ENCODE measurements at places on chromosomes 3 and 15. TPM values are rescaled to one million over a fixed set of nuclear protein-coding genes. Genes with fewer than 3 reads are reported as not detected.

DNA sequence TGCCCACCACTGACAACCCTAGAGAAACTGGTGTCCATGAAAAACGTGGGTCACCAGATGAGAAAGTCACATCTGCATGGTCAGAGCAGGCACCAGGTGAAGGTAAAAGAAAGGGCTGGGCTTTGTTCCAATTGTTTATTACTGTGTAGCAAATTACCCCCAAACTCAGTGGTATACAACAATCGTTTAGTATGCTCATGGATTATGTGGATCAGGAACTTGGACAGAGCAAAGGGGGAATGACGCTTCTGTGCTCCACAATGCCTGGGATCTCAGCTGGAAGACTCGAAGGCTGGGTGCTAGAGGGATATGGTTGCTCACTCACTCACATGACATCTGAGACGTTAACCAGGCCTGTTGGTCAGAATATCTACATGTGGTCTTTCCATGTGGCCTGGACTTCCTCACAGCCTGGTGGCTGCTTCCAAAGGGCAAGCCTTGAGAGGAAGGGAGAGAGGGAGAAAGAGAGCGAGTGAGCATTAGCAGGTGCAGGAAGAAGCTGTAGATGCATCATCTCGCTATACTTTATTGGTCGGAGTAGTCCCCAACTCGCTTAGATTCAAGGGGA, 44.9 kb downstream of the LPP start:
- no peak for DNase-seq

DNA sequence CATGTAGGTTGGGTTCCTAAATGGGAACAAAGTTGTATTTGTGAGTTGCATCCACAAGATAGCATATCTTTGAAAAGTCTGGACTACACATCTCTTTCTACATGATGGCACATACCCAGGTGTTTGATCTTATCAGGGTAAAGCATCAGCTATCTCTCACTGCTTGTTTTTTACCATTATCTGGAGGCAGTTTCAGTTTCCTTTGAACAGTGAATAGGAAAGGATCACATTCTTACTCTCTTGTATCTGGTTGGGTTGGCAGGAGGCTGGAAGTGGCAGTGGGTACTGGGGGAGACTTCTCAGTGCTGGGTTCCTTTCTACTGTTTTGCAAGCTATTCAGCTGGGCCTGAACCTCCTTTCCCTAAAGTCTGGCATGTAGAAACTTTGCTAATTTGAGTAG, 4.1 kb downstream of the CEMIP start:
- no peak for DNase-seq

DNA sequence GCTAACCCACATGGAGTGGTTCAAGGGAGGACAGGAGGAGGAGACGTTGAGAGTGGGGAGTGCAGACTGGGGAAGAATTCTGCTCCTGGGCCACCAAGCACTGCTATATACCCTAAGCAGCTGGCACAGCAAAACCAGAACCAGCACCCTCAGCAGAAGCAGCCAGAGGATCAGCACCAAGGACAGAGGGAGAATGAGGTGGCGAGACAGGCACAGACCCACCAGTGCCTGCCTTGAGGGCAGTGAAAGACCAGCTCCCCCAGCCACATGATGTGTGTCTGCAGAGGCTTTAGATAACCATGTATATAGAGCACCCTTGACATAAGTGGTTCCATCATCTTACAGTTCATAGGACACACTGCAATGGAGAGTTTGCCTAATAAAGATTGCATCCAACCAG, 319.0 kb downstream of the GABRB3 start:
- DNase-seq, result no peak

- no peak for DNase-seq
Measured at GRCh38 chr3:149198611-149199010, 23.0 kb downstream of the CP start.

GHSR gene
- total RNA-seq, result not detected

DNA sequence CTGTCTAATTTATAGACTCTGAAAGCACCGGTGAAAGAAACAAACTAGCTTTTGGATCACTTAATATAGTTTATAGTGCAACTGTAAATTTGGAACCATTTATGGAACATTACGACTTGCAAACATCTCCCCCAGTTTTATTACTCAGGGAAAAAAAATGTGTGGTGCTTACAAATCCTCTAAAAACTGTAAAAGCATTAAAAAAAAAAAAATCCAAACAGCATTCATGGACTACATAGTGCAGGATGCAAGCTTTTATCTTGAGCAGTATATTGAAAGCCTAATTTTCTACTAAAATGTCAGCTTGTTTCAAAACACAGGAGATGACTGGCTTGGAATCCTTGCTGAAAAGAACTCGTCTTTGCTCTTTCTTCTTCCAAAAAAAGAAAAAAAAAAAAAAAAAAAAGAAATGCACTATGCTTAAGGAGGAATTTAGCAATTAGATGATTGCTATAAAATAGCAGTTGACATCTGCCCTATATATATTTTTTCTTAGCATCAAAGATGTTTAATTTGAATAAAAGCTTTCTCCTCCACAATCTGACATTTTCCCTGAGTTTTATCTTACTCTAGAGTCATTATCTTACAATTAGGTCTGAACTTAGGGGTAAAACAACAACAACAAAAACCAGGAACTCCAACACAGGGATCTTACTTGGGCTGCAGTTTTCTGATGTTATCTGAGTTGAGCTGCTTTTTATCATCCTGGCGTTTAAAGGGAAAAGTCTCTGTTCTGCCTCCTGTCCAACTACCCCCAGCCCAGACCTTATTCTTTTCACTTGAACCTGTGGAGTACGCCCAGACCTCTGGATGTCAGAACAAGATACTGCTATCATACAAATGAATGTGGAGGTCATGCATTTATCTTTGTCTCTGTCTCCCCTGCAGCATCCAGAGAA, 62.6 kb upstream of the PDZRN3 start:
- no peak for DNase-seq

HHATL gene
- not detected for total RNA-seq

- peak; percentile 82 for DNase-seq
Measured at GRCh38 chr3:158105710-158106253, 438 bp downstream of the SHOX2 start.

GRCh38 chr15:92009162-92009561, 155.7 kb downstream of the SLCO3A1 start:
- DNase-seq, result no peak

CPA3 gene
- 20.5 TPM for total RNA-seq

GRCh38 chr3:71585887-71586809, 2.6 kb upstream of the FOXP1 start:
- no peak for DNase-seq

DNA sequence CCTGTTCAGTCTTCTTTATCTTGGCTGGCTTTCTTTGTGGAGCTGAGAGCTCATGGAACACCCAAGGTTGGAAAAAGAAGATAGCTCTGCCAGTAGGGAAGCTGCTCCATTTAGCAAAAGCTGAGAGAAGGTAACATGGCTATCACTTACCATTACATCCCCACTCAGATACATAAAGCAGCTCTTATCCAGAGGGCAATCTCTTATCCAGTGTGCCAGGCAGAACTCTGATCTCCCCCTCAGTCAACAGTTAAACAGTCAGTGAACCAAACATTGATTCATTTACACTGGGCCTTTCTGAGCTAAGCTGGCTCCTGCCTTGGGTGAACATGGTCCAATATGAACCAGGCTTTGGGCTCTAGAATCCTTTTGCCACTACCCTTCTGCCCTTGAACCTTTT, 624.2 kb downstream of the NTRK3 start:
- DNase-seq, result no peak

GRCh38 chr15:45129651-45130129, at the start of the genes DUOX1 and DUOXA1:
TSS of gene DUOX1 (plus strand) at chr15:45129994. CDS start at chr15:45131967, 1,973 bp downstream.
TSS of gene DUOXA1 (minus strand) at chr15:45129879. CDS start at chr15:45123014, 6,865 bp downstream.
- peak; percentile 80 for DNase-seq

GRCh38 chr15:45790325-45790943, 155.6 kb downstream of the SQOR start:
- DNase-seq, result no peak

- no peak for DNase-seq
Measured at GRCh38 chr3:13972679-13973379, 93.0 kb upstream of the WNT7A start.

GRCh38 chr15:90002428-90002844, 1.3 kb downstream of the ZNF710 start:
- peak; percentile 81 for DNase-seq

GRCh38 chr3:12058408-12058807, 54.2 kb downstream of the SYN2 start:
- DNase-seq, result no peak

GRCh38 chr3:59565125-59565524, 515.3 kb upstream of the CFAP20DC start:
- no peak for DNase-seq

GRCh38 chr3:15557511-15557946, 36.0 kb upstream of the COLQ start:
- no peak for DNase-seq

DNA sequence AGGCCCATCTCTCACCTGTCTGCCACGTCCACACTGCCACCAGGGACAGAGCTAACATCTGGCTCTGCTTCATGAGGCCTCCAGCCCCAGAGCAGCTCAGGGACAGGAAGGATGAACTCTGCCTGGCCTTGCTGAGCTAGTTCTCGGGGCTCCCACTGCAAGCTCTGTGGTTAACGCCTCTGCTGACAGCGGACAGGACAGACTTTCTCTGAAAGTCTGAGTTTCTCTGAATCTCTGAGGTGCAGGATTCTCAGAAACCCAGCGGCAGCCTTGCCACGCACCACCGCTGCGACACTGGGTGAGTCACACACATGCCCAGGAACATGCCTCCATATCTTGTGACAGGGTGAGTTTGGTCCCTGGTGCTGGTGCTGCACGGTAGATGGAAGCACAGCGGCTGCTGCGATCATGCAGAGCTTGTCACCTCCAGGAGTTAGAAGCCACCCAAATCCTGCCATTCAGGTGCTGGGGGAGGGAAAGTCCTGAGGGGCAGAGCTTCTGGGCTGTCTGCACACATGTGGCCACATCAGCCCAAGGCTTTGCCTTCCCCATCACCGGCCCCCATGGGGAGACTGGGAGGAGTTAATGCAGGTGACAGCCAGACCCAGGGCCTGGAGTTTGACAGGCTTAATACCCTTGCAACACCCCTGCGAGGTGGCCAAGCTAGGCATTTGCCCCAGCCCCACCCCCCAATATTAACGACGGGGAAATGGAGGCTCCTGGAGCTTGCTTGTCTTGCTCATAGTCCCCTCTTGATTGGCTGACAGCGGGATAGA, 267.0 kb downstream of the PLCL2 start:
- no peak for DNase-seq

CPLX3 gene
- not detected for total RNA-seq

- DNase-seq, result no peak
Measured at GRCh38 chr15:96585484-96586386, 255.2 kb downstream of the NR2F2 start.

PLA2G4E gene
- not detected for total RNA-seq

CHRNB4 gene
- not detected for total RNA-seq

DPPA2 gene
- not detected for total RNA-seq

GRCh38 chr3:123261666-123262065, 59.9 kb downstream of the SEC22A start:
- no peak for DNase-seq

ATP6V1A gene
- total RNA-seq, result 42.7 TPM

- no peak for DNase-seq
Measured at GRCh38 chr3:140061211-140061610, 126.2 kb downstream of the CLSTN2 start.

NR1I2 gene
- total RNA-seq, result 0.12 TPM

CP gene
- total RNA-seq, result 36.2 TPM

PRICKLE2 gene
- total RNA-seq, result 42.1 TPM

DNA sequence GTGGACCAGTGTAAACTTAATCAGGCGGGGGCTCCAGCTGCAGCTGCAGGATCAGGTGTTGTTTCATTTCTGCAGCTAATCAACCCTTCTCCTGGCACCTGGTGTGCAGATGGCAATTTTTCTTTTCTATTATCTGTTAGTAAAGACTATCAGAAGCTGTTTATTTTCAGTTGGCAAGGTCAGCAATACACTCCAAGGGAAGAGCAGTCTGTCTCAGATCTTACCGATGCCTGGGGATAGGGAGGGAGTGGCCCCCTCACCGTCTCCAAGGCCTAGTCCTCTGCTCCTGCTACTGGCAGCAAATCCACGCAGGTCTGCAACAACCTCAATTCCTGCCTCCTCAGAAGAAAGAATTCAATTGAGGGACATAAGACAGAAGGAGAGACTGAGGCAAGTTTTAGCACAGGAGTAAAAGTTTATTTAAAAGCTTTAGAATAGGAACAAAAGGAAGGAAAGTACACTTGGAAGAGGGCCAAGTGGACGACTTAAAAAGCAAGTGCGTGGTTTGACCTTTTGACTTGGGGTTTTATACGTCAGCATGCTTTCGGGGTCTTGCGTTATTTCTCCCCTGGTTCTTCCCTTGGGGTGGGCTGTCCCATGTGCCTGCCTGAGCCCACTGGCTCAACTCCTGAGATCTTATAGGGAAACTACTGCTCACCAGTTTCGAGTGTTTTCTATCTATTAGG, 9.2 kb downstream of the CCRL2 start:
- DNase-seq, result no peak

DNA sequence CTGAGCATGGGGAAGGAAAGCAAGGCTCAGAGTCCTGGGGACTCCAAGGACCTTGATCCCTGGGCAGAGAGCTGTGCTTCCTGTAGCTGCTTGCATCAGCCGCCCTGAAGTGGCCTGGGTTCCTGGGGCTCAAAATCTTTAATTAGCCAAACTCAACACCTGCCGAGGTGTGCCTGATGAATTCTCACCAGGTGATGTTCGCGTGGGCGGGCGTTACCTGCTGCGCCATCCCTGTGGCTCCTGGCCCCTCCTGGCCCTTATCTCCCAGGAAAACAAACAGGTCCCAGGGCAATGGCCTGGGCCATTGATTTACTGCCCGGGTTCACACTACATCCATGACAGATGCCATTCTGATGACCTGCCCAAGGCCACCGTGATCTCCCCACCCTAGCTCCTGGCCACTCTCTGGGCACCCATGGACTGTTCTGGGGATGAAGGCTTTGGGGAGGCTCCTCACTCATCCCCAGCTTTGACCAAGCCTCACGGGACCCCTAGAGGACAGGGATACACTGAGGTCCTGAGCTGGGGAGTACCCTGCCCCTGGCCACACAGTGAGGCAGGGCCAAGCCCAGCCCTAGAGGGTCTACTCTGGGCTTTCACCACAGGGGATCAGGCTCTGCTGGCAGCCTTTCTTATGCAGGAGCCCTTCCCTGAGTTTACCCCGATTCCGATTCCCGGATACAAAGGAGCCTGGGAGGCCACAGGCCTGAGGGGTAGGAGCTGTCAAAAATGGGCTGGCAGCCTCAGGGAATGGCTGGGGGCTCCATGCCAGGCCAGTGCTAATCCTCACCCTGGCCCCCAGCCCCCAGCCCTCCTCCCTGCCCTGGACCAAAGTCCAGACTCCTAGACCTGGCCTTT, 5.7 kb downstream of the SLC38A3 start:
- no peak for DNase-seq

DNA sequence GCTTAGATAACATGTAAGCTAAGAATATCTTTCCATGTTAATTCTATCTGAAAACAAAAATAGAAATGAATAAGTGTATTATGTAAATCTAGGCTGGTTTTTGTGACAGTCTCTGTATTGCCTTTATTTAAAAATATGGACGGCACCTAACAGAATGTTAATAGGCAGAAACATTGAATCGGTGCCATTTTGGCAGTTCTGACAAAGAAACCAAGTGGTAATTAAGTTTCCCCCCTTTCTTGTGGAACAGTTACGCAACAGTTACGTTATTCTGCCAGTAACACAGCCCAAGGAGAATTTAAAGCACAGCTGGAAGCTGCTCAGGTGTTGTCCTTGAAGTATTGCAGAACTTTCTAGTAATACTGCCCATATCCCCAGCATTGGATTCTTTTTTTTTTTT, 21.5 kb downstream of the LARS2 start:
- no peak for DNase-seq

CLEC3B gene
- 109 TPM for total RNA-seq

CSPG5 gene
- total RNA-seq, result 7.0 TPM

Measured in aorta (tissue), 5 donors.